Stimulated activated naive CD8-positive, alpha-beta T cell treated with anti-CD3 and anti-CD28 coated beads, Interleukin-15, amount 100 ng/mL, for 72 hours (primary cell): ENCODE measurements at places on chromosomes 16 and 17.
A peak's percentile ranks its signal among the peaks of the same experiment; 100 is the strongest.

DNA sequence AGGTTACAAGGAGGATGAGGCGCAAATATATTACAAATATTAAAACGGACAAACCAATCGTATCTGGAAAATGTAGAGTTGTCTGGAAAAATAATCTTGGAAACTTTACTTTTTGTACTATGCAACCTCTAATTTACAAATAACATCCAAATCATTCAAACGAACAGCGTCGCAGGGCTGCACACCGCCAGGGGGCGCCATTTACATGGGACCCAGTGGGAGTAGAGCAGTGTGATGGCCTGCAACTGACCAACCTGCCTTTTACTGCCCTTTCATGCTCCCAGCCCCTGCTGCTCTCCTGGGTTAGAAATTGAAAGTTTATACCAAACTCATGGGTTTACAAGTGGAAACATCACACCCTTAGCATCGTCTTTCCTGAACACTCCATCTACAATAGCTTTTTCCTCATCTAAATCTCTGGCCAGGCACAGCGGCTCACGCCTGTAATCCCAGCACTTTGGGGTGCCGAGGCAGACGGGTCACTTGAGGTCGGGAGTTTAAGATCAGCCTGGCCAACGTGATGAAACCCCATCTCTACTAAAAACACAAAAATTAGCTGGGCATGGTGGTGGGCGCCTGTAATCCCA, 10.0 kb downstream of the PITPNC1 start:
- DNase-seq = peak; percentile 67

DNA sequence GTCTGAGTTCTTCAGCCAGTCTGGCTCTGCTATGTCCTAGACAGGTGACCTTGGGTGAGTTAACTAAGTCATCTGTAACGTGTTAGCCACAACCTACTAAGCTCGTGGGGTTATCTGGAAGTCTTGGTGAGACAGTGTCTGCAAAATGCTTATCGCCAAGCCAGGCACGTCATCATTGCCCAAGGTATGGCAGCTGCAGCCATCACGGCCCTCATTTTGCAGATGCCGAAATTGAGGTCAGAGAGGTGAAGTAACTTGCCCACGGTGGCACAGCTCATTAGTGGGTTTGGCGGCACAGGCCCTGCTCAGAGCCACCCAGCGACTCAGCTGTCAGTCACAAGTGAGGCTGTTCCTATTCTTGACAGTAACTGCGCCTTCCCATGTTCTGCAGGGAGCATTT, 79.8 kb downstream of the CMIP start:
- no peak for DNase-seq

GRCh38 chr17:31511580-31511979, 120.1 kb downstream of the RAB11FIP4 start:
- no peak for DNase-seq

- no peak for DNase-seq
Measured at GRCh38 chr17:12821376-12821940, 32.2 kb downstream of the ARHGAP44 start.

DNA sequence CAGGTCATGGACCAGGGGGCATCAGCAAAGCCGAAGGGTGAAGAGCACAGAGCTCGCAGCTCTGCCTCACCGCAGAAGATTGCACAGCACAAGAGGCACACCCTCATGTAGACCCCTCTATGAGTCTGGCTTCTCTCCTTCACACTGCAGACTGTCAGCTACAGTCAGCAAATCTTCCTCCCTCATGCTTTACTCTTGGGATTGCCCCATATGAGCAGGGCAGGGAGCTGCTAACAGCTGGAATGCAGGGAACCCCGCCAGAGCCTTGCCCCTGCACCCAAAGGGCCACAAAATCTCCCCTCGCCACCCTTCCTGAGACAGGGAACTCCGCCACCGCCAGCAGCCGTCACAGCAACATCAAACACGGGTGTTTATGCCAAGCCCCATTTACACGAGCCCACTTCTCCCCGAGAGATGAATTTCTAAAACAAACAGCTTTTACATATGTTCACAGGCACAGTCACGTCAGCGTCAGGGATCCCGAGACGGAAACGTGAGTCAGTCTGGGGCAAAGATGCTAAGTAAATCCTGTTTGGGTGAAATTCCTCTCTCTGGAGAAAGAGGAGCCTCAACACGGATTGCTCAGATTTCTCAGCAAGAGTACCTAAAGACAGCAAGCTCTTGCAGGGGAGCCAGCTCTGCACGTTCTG, 121.9 kb downstream of the CDYL2 start:
- no peak for DNase-seq

DNA sequence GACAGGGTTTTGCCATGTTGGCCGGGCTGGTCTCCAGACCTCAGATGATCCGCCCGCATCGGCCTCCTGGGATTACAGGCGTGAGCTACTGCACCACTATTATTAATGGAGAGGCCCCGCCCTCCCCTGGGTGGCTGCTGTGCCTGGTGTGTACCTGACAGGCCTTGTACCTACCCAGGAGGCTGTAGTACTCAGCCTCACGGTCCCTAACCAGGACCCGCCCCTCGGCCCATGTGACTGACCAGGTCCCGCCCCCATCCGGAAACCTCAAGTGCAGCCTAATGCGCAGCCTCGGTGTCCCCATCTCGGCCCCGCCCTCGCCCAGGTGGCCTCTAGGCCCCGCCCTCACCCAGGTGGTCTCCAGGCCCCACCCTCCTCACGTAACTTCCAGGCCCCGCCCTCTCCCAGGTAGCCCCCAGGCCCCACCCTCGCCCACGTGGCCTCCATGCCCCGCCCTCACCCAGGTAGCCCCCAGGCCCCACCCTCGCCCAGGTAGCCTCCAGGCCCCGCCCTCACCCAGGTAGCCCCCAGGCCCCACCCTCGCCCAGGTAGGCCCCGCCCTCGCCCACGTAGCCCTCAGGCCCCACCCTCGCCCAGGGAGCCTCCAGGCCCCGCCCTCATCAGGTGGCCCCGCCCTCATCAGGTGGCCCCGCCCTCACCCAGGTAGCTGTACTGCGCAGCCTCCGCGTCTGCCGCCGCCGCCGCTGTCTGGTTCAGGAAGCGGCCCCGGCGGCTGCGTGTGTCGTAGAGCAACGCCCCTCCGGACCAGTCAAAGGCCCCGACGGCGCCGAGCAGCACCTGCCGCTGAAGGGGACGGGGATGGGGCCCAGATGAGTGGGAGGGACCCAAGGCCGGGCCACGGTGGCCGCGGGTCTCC, 31.0 kb downstream of the HASPIN start:
- DNase-seq = peak; percentile 80
